ENCODE measurements at places on chromosomes 7 and 10.

DNA sequence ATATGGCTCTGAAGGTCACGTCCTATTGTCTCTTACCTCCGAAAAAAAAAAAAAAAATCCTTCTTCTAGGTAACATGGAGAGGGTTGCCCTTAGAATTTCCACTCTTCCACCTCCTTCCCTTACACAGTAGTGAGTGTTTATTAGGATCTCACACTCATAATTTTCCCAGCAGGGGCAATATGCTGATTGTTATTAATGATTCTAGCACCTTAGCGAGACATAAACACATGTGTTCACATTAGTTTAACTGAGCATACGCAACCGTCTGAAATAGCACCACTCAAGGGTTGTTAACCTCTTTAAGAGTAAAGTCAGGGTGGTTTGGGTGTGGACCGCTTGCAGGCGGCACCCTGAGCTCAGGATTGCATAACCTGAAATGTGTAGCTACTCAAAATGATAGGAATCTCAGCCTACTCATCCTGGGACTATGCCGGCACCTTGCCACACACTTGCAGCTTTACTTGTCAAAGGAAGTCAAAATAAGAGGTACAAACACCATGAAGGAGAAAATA, 52.2 kb downstream of the CPEB3 start:
- H3K27me3 ChIP-seq = peaks cover 48% of the 10 kb centered on the region
- H3K4me1 ChIP-seq = peaks cover 15% of the 10 kb centered on the region
- no peak overlapping the region for H3K27ac ChIP-seq
- DNase-seq = no peak

- H3K27me3 ChIP-seq = no peaks in the 10 kb centered on the region
- H3K36me3 ChIP-seq = peaks cover 40% of the 10 kb centered on the region
- H3K4me1 ChIP-seq = peaks cover 70% of the 10 kb centered on the region
Measured at GRCh38 chr7:43590862-43591557, 8.1 kb downstream of the STK17A start.

DNA sequence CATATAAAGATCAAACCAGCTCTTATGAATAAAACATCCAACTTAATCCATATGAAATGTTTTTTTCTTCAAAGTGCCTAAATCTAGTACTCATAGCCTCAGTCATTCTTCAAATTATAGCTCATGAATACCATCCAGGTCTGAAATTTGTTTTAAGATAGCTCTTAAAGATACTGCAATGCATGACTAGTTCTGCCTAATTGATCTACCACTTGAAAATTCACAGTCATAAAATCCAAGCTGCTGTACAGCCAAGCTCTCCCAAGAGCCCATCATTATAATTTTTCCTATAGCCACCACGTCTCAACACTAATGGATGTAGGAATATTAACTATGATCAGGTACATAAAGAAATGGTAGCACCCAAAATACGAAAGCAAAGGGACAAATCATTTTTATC, 87.9 kb upstream of the RNF148 start:
- H3K4me3 ChIP-seq = no peak overlapping the region
- H3K36me3 ChIP-seq = no peaks in the 10 kb centered on the region
- no peak for DNase-seq

GRCh38 chr7:107914831-107915230, 23.8 kb downstream of the DLD start:
- DNase-seq = no peak
- no peak overlapping the region for H3K27ac ChIP-seq
- H3K4me1 ChIP-seq = peaks cover 8% of the 10 kb centered on the region
- no peaks in the 10 kb centered on the region for H3K27me3 ChIP-seq
- peaks cover 71% of the 10 kb centered on the region for H3K36me3 ChIP-seq
- no peak overlapping the region for H3K4me3 ChIP-seq

- H3K27me3 ChIP-seq = peaks cover 5% of the 10 kb centered on the region
- H3K36me3 ChIP-seq = no peaks in the 10 kb centered on the region
- no peak overlapping the region for H3K4me3 ChIP-seq
- DNase-seq = no peak
Measured at GRCh38 chr10:116833986-116834985, 15.0 kb upstream of the ENO4 start.

DNA sequence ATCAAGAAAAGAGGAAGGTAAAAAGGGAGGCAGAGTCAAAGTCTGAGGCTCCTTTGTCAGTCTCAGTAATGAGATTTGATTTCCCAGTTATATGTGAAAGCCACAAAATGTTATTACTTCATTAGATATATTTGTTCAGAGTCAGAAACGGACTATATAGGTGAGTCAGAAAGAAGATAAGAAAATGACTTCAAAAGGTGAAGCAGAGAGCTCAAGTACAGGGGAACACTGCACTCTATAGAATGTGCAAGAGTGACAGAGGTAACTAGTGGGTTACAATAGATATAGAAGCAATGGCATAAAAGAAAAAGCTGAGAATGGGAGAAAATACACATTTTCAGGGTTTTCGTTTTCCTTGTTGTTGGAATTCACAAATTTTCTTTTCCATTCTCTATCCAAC, 43.3 kb downstream of the DGKB start:
- no peaks in the 10 kb centered on the region for H3K4me1 ChIP-seq
- H3K27ac ChIP-seq = no peak overlapping the region

DNA sequence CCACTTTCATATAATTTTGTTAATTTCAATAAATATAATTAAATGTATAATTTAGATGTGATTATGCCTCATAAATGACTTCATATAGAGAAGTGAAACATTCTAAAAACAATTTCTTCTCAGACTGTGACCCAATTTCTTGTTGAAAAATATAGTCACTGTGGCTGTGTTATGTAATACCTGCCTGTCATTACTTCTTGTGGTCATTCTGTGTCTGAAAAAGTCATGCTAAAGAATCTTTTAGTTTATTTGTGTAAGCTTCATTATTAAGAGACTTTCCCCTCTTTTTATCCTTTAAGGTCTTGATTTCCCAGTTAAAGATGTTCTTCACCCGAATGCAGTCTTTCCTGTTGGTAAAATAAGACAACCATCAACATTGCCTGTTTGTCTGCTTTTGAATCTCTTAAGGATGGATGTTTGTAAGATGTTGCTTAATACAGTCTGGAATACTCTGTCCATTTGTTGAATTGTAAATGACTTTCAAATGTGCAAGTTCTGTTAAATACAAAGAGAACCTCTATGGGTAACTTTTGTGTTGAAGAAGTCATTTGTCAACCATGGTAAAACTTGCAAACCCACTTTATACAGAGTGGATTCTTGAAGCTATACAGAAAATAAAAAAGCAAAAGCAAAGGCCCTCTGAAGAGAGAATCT, 16.0 kb downstream of the KAT6B start:
- H3K27me3 ChIP-seq = no peaks in the 10 kb centered on the region
- H3K27ac ChIP-seq = no peak overlapping the region
- H3K4me3 ChIP-seq = no peak overlapping the region
- peaks cover 22% of the 10 kb centered on the region for H3K36me3 ChIP-seq

GRCh38 chr7:85041605-85042216, 145.1 kb downstream of the SEMA3D start:
- DNase-seq = no peak
- no peak overlapping the region for H3K27ac ChIP-seq
- no peaks in the 10 kb centered on the region for H3K4me1 ChIP-seq

DNA sequence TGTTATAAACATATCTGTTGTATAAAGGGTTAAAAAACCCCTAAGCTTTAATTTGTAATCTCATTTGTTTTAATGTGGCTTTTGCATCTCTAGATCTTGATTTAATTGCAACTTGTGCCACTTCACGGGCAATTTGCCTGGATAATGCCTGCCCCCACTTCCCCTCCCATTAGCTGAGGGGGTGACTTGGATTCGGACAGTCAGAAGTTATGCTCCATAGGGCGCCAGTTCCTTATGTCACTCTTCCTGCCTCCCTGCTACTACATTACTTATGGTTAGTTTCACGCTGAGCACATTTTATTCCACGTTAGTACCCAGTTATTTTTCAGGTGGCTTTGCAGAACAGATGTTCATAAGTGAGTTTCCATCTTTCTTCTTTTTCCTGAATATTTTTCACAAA, 1015.2 kb upstream of the PHF14 start:
- no peaks in the 10 kb centered on the region for H3K36me3 ChIP-seq
- no peaks in the 10 kb centered on the region for H3K4me1 ChIP-seq
- H3K27ac ChIP-seq = no peak overlapping the region
- no peaks in the 10 kb centered on the region for H3K27me3 ChIP-seq
- DNase-seq = no peak
- H3K4me3 ChIP-seq = no peak overlapping the region

- no peaks in the 10 kb centered on the region for H3K36me3 ChIP-seq
- no peak overlapping the region for H3K27ac ChIP-seq
- peaks cover 9% of the 10 kb centered on the region for H3K27me3 ChIP-seq
- no peak overlapping the region for H3K4me3 ChIP-seq
- H3K4me1 ChIP-seq = peaks cover 12% of the 10 kb centered on the region
Measured at GRCh38 chr10:70567603-70568002, 34.9 kb downstream of the PRF1 start.

DNA sequence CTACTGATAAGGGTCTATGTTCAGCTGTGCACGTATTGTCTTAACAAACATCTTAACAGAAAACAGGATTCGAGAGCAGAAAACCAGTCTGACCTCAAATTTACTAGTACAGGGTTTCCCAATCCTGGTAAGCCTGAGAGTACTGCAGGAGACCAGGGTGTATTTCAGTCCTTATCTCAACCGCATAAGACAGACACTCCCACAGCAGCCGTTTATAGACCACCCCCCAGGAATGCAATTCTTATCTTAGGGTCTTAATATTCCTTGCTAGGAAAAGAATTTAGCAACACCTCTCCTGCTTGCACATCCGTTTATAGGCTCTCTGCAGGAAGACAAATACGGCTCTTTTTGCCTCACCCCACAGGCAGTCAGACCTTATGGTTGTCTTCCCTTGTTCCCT, 277.3 kb downstream of the SDK1 start:
- H3K4me3 ChIP-seq = no peak overlapping the region
- no peaks in the 10 kb centered on the region for H3K4me1 ChIP-seq
- no peaks in the 10 kb centered on the region for H3K36me3 ChIP-seq

DNA sequence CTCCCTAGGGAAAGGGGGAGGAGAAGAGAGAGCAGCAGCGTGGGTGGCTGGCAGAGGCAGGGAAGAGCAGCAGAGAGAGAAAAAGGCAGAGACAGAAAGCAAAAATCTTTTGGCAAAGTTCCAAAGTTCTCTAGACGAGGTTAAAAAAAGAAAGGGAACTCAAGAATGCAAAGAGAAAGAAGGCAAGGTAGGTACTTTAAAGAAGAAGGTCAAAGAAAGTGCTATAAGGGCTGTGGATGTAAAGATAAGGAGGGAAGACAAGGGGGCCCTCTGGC, 20.2 kb upstream of the OPTN start:
- no peaks in the 10 kb centered on the region for H3K4me1 ChIP-seq
- H3K4me3 ChIP-seq = no peak overlapping the region
- H3K36me3 ChIP-seq = no peaks in the 10 kb centered on the region
- peaks cover 21% of the 10 kb centered on the region for H3K27me3 ChIP-seq
- no peak overlapping the region for H3K27ac ChIP-seq

- peaks cover 34% of the 10 kb centered on the region for H3K4me1 ChIP-seq
- DNase-seq = no peak
- H3K27ac ChIP-seq = no peak overlapping the region
- H3K27me3 ChIP-seq = peaks cover 13% of the 10 kb centered on the region
- H3K36me3 ChIP-seq = no peaks in the 10 kb centered on the region
Measured at GRCh38 chr7:156898938-156899337, 6.0 kb upstream of the LMBR1 start.

- no peak overlapping the region for H3K27ac ChIP-seq
- H3K36me3 ChIP-seq = peaks cover 7% of the 10 kb centered on the region
- H3K4me3 ChIP-seq = no peak overlapping the region
- peaks cover 3% of the 10 kb centered on the region for H3K27me3 ChIP-seq
- no peak for DNase-seq
Measured at GRCh38 chr10:88978463-88978862, 12.1 kb upstream of the FAS start.

- DNase-seq = no peak
- H3K4me1 ChIP-seq = no peaks in the 10 kb centered on the region
- no peak overlapping the region for H3K27ac ChIP-seq
- H3K27me3 ChIP-seq = no peaks in the 10 kb centered on the region
Measured at GRCh38 chr10:130557181-130557845, 421.1 kb downstream of the GLRX3 start.

GRCh38 chr7:44050121-44050914, 5.8 kb downstream of the DBNL start:
- no peak for DNase-seq
- peaks cover 34% of the 10 kb centered on the region for H3K4me1 ChIP-seq
- H3K27ac ChIP-seq = no peak overlapping the region
- H3K4me3 ChIP-seq = no peak overlapping the region
- H3K27me3 ChIP-seq = no peaks in the 10 kb centered on the region

- no peaks in the 10 kb centered on the region for H3K27me3 ChIP-seq
- DNase-seq = no peak
- no peak overlapping the region for H3K4me3 ChIP-seq
- no peaks in the 10 kb centered on the region for H3K4me1 ChIP-seq
Measured at GRCh38 chr7:95843286-95843685, 70.9 kb downstream of the DYNC1I1 start.

DNA sequence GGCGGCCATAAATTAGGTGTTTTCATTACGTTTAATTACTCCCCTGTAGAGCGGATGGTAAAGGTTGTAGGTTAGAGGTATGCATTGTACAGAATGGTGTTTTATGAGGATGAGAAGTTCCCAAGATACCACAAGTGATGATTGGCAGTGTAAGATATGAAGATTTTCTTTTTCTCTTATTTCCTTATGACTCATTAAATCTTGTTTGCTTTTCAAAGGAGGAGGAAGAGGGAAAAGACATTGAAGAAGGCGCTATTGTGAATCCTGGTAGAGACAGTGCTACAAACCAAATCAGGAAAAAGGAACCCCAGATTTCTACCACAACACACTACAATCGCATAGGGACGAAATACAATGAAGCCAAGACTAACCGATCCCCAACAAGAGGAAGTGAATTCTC, 133.9 kb downstream of the AASS start:
- no peaks in the 10 kb centered on the region for H3K36me3 ChIP-seq
- no peak overlapping the region for H3K27ac ChIP-seq
- H3K4me3 ChIP-seq = no peak overlapping the region
- DNase-seq = no peak

DNA sequence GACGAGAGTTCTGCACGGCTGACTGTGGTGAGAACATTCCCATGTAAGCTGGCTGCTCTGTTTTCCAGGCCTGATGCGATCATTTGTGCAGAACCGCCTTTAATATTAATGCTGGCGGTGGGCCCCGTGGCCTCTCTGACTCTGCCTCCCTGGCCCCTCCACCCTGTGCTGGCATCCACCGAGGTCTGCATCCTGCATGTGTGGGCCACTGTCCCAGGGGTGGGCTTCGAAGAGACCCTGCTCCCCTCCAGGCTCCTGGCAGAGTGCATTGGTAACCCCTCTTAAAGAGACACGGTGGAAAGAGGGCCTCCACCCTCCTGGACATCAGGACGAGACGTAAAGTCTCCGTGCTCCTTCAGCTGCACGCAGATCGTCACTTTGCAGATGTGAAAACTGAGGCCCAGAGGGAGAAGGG, 67.3 kb upstream of the FAM20C start:
- DNase-seq = no peak

Measured in T-helper 2 cell treated with Interferon-gamma antibody and Interleukin-4, amounts not matched to agents 5 μg/mL and 100 μg/mL, for 36 hours (primary cell).